Stimulated activated CD4-positive, alpha-beta T cell treated with anti-CD3 and anti-CD28 coated beads, Interleukin-15, amount 100 ng/mL, for 24 hours (primary cell): ENCODE measurements at places on chromosomes 7 and 10.

GRCh38 chr10:112782200-112782907, 167.7 kb upstream of the TCF7L2 start:
- no peak for DNase-seq

DNA sequence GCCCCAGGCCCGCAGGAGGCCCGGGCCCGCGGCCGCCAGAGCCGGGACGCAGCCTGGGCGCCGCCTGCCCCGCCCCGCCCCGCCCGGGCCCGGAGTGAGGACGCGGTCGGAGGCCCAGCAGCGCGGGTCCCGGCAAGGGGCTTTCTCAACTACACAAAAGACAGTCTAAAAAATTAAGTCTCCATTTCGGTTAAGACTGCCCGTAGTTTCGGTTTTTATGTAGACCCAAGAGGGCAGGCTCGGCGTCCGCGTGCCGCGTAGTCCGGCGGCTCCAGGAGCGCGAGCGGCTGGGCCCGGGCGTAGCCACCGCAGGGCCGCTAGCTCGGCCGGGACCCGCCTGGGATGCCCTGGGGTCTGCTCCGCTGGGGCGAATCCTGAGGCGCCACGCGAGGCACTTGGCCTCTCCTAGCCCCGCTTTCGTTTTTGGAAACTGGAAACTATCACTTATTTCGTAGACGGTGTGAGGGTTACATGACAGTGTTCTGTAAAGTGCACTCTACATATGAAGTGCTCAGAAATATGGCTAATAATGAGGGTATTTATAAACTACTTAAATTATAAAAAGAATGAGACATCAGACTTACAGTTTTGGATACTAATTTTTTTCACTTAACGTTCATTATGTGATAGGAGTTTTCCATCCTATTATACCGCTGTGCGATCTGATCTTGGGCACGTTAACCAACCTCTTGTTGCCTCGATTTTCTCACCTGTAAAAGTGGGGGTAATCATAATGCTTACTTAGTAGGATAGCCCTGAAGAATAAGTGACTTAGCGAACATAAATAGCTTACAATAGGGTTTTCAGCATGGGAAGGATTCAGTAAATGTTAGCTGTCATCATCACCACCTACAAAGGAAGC, 573 bp downstream of the BLVRA start:
- DNase-seq = peak; percentile 57

- DNase-seq = no peak
Measured at GRCh38 chr7:89797965-89798598, 356.2 kb upstream of the STEAP1 start.

DNA sequence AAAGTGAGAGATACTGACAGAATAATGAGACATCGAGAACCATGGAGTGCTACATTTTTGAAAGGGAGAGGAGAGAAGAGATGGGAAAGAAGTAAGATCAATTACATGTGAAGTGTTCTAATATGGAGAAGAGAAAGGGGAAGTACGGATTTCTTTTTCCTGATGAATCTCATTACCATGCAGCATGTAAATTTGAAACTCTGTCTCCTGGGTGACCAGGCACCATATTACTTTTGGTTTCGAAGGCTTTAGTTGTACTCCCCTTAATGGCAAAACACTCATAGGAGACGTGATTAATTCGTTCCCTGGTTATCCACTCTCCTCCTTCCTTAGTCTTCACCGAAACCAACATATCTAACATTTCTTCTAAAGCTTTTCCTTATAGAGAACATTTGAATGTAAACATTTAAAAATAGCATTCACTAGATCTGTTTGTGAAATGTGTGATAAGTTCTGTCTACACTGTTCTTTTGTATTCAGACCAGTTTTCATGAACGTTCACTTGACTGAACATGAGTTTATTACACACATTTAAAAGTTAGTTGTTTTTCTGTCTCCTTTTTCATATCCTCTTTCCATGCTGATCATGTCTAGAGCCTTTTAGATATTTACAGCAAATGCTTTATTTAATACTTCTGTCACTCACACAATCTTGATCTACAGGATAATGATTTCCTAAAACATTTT, 80.2 kb upstream of the MSRB2 start:
- no peak for DNase-seq

DNA sequence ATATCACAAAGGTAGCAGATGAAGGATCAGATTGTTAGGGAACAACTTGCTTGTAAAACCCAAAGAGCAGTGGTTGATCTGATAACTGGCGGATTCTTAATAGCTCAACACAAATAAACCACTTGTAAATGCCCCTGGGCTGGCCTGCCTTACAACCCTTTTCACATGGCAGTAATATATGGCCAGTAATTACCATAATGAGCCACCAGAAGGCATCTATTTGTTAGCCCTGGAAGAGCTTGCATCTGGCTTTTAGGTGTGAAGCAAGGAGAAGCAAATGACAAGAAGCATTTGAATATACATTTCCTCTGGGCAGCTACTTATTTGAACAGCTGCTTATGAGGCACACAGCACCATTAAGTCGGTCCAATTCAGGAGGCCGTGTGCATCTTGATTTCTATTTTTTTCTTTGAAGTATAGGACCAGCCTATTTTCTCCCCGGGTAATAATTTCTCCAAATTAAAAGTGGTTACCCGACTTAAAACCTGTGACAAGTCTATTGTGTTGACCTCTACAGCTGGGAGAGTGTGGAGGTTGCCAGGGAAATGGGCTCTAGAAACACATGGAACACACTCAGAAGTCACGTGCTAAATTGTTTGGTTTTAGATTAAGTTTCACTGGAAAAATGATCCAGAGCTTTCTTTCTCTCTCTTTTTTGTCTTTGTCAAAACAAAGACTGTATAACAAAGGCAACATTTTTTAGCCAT, 113.4 kb downstream of the SEM1 start:
- no peak for DNase-seq

- no peak for DNase-seq
Measured at GRCh38 chr10:87634311-87634710, 25.4 kb upstream of the PAPSS2 start.

DNA sequence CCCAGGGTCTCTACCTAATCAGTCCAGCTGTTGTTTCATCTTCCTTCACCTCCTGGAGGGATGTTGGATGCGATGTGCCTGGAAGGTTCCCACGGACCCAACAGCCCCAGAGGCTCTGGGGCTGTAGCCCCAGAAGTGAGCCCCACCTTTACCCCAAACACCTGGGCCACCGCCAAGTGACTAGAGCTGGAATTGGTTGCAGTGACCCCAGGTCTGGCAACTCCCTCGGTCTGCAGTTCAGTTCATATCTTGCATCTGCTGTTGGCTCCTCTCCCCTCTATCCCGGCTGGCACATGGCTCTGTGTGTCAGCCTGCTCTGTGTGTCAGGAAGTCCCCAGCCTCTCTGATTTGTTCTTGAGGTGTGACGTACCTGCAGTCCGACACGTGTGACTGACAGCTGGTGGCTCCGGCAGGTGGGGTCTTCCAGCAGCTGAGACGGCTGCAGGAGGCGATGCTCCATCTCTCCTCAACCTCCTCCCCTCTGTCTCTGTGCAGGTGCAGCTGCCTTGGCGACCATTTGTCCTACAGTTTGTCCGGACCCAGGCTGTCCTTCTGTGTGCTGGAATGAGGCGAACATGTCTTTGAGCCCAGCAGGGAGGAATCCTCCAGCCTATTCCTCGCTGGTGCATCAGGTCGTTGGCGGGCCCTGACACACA, 38.6 kb downstream of the ELFN1 start:
- no peak for DNase-seq

- no peak for DNase-seq
Measured at GRCh38 chr10:79246606-79247275, 100.5 kb upstream of the PPIF start.

GRCh38 chr7:41472427-41473125, 230.3 kb downstream of the INHBA start:
- DNase-seq = no peak

GRCh38 chr7:138662076-138662990, 38.8 kb downstream of the SVOPL start:
- DNase-seq = no peak

GRCh38 chr7:8178353-8178752, 83.6 kb downstream of the ICA1 start:
- no peak for DNase-seq

DNA sequence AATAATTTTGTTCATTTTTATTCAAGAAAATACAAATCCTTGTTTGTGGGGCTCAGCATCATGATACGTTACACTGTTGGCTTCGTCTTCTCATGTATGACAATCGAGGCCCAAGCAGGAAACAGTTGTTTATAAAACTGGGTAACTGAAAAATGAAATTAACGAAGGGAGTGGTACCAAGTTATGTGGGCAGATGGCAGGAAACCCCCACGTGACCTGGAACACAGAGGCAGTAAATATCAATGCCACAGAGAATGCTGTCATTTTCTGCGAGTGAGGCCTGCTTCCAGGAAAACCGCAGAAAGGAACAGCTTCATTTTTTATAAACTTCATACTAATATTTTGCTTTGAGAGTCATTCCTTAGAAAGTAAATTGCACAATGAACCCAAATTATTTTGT, 201.0 kb upstream of the ADARB2 start:
- peak; percentile 69 for DNase-seq

GRCh38 chr10:112653215-112653614, 206.2 kb downstream of the VTI1A start:
- no peak for DNase-seq

GRCh38 chr10:43039624-43040481, 37.0 kb upstream of the RET start:
- DNase-seq = no peak

DNA sequence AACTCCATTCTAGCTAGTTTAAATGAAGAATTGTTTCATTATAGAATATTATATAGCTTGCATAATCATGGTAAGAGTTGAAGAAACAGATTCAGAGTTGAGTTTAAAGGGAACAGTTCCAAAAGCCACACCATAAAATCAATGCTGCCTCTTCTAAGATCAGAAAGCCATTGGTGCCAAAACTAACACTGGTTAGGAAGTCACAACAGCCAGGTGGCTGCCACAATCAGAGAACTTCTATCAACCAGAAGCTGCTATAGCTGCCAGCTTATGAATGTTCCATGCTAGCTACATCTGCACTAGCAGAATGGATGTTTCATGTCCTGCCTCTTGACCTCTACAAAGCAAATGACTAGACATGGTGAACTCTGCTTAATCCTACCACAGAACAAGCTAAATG, 583.1 kb upstream of the LRRN3 start:
- no peak for DNase-seq

DNA sequence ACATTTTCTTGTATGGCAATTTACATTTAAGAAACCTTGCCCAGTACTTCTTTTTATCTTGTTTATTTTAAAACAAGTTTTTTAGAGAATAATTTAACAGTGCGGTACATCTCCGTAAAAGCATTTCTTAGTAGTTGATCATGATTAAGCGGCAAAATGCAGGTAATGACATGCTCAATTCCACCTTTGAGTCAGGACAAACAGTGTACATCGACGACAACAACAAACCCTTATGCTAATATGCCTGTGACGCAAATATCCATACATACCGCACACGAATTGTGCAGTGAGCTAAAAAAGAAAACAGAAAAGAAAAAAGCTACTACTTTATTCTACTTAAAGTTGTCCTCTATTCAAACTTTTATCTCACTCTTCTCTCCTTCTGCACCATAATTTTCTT, 1.9 kb downstream of the MAGI2 start:
- DNase-seq = no peak

DNA sequence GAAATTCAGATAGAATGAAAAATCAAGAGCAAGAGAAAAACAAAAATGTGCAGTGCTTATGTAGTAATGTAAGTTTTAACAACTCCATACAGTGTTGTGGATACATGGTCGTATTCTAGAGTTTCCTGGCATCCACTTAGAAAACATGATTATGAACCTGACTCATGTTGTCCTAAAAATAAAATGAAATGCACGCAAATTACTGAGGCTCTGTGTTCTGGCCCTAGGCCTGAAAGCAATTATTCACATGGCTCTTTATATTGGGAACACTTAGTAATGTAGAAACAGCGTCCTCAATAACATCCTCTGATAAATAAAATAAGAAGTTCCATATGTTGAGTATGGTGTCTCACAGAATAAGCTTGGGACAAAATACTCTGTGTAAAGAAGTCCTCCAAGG, 200.2 kb upstream of the SEMA3E start:
- no peak for DNase-seq

DNA sequence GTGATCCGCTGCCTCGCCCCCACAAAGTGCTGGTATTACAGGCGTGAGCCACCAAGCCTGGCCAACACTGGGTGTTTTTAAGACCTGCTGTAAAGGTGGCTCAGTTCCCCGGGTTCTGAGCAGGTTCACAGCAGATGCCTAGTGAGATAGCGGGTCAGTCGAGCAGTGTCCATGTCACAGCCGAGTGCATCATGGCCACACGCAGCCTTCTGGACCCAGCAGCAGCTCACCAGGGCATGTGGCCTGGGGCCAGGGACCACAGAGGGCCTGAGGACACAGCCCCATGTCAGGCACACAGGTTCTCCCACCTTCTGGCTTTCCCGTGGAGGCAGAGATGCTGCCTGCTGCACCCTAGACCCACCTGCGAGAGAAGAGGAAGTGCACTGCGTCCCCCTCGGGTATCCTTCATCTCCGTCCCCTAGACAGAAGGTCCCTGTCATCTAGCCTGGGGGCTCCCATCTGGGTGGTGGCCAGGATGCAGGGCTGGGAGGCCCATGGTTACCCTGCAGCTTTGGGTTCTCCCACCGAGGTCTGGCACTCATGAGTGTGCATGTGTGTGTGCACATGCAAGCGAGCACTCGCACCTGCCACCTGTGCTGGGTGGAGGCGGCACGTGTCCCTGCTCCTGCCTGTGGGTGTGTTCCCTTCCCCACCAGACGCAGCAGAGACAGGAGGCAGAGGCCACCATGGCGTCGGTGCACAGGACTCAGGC, 98.6 kb downstream of the NKX6-2 start:
- DNase-seq = no peak

DNA sequence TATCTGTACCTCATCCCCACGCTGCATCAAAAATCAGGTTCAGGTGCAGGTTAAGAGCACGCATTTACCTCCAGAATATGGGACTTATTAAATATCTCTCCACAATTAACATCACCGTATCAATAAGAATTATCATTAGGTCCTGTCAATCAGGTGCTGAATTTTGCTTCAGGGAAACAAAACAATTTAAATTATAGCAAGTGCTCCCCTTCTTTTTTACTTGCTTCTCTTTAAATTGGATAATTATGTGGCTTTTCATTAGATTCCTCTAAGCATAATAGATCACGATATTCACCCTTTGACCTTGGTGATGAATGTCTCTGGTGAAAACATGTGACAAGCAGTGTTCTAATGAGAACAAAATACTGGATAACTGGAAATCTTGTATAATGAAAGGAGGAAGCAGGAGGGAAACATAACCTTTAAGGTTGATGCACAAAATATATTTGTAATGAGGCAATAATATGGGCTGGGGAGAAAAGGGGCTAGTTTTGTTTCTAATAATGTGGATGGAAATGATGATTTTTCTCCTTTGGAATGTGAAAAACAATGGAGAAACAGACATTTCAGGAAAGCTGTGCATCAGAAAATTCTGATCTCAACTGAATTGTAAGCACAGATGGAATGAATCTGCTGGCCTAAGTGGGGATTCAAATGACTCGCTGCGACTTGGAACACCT, 166.9 kb downstream of the SNX10 start:
- no peak for DNase-seq

DNA sequence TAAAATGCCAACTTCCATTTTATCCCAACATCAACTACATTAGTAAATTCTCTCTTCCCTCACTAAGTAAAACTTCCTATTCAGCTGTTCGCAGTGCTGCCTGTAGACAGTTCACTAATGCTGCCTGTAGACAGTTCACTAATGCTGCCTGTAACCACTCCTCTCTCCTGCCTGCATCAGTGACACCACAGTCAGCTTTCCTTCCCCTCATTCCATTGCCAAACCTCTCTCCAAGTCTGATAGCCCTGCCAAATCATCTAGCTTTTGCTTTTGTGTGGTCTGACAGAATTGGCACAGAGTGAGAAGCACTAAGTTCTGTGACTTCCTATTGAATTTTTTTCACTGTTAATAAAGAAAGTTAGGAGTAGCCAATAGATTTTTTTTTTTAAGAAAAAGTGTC, 43.0 kb upstream of the MACC1 start:
- DNase-seq = no peak
